ENCODE measurements at places on chromosomes 16 and 17.

DNA sequence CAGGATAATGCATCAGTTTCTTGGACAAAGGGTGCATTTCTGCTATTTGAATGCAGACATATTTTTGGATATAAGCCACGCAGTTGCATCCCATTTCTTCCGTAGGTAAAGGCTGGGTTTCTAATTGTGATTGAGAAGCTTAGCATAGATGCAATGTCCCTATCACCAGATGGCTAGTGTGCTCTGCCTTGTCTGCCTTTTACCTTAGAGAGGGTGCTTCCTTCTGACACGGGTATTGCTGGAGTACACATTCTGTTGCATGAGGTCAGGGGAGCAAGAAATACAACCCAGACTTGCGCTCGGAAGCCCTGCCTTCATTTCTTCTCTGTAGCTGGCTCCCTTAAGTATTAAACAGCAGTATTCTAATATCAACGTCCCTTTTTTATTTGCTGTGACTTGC lies 337.4 kb downstream of the WWOX start:
- DNase-seq = no peak

GRCh38 chr17:41131979-41132378 lies 8.0 kb upstream of the KRTAP4-12 start:
- no peak for DNase-seq

DNA sequence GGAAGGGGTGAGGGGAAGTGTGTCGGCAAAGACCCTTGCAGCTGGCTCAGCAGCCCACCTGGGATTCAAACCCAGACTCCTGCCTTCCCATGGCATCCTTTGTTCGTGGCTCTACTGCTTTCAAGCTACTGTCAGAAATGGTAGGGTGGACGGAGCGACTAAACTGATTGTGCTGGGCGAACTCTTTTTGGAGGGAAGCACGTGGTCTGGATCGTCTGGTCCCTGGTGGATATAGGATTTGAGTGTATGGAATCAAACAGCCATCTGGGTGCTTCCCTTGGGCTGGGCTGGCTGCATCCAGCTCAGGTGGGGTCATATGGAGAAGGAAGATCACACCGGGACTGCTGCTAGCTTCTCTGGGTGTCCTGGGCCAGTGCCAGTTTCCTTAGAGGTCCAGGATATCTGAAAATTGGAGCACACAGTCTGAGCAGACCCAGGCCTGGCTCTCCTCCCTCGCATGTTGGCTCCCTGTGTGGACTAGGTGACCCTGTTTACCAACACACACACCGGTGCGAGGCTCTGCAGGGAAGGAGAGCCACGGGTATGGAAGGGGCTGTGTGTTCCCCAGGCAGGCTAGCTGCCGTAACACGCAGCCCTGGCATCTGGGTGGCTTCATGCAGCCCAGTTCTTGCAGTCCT lies 8.6 kb downstream of the CMIP start:
- DNase-seq = no peak

DNA sequence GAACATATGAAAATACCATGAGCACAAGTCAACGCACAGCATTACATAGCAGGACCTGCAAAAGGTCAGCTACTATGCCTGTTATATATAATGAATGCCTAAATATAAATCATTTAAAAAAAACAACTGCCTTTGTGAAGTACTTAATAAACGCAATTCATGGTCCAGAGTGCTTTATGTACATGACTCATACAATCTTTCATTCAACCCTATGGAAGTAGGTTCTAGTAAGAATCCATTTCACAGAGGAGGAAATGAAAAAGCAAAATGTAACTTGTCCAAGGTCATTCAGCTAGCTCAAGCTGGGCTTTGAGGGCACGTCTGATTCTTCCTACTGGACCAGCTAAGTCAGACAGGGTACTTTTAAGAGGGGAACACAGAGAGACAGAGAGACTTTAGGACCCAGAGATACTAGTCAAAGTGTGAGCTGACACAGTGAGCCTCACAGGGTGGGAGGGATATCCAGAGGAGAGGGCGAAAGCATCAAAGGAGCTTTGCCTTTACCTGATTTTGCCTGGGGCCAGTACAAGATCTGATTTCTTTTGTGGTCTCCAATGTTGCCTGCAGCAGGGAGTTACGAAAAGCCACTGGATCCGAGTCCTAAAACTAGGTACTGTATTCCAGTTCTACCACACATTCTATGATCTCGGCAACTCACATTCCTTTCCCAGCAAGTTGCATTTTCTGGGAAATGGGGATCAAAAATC lies 83.4 kb upstream of the ZFHX3 start:
- no peak for DNase-seq

DNA sequence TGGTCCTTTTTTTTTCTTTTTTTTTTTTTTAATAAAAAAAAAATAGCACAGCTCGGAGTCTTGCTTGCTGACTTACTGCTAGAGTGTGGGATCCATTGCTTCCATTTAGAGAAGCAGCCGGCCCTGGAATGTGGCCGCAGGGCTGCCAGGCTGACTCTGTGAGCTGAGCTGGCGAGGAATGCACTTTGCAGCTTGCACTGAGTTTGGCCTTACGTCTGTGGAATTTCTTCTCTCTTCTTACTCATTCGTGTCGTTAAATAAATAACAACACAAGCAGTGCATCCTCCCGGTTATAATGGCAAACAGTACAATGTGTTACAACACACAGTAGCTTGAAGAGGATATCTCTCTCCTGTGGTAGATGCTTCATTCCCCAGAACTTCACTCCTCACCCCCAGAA lies 69.2 kb downstream of the PRKCB start:
- no peak for DNase-seq

- no peak for DNase-seq
Measured at GRCh38 chr17:32483451-32484019, 3.3 kb upstream of the CDK5R1 start.

DNA sequence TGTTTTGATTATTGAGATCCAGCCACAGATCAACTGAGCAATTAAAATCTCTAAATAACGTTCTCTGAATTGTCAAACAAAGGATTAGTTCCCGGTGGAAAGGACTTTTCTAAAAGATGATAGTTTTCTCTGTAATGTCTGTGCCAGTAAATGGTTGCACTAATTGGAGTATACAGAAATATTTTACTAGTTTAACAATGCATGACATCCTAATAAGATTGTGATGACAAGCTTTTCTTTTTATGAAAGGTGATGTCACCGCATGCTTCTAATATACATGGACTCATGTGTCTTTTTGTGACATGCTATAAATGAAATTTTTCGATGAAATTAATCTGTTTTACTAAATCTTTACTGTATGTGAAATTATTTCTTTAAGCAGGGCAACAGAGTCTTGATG lies 211.1 kb downstream of the IRX3 start:
- DNase-seq = no peak

DNA sequence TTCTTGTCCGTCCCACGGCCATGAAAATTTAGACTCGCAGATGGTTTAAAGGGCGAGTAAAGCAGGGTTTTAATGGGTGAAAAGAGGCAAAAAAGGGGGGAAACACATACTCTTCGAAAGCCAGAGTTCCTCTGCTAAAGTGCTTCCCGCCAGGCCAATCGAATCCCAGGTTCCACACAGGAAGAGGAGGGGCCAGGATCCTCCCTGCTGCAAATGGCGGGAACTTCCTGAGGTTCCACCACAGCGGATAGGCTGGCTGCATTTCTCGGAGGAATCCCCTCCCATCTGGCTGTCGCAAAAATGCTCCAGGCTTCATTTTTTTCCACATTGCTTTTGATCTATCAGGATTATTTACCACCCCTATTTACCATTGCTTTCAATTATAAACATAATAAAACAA lies 670.1 kb upstream of the CA10 start:
- DNase-seq = no peak

- DNase-seq = no peak
Measured at GRCh38 chr17:73284906-73285602, 23.4 kb upstream of the CPSF4L start.

DNA sequence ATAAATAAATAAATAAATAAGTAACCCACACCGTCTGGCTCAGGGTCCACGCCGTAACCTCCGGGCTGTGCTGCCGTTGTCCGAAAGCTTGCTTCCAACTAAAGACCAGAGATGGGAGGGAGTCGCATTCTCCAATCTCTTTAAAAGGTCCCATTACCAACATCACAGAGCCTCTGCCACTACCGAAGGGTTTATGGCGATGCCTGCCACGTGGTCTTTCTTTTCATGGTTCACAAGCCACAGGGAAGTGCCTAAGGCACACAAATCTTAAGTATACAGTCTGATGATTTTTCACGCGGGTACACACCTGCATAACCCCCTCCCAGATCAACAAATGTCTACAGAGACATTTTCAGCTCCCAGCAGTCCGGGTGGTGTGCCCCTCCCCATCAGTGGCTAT lies 1.4 kb downstream of the COTL1 start:
- DNase-seq = no peak

DNA sequence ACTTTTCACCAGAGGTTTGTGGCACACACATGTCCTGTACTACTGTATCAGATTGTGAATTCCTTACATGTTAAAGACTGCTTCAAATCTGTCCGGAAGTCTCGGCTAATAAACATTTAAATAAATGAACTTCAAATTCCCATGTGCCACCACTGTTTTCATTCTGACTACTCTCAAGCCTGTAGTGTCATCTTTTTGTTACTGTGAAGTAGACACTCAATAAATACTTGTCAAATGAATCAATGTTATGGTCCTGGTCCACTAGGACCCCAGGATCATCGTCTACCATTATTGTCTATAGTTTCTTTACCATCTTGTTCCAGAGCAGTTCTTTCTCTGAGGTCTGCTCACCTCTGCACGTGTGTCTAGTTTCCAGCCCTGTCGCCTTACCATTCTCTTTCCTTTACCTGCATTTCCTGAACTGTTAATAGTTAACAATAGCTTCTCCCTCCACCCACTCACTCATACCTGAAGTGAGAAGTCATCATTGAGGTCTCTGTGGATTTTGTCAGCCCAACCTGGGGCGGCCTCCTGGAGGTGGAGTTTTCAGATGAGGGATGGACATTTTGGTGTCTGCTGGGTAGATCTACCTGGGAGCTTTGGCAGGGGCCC lies 333.0 kb downstream of the SEC14L1 start:
- DNase-seq = peak; percentile 74

DNA sequence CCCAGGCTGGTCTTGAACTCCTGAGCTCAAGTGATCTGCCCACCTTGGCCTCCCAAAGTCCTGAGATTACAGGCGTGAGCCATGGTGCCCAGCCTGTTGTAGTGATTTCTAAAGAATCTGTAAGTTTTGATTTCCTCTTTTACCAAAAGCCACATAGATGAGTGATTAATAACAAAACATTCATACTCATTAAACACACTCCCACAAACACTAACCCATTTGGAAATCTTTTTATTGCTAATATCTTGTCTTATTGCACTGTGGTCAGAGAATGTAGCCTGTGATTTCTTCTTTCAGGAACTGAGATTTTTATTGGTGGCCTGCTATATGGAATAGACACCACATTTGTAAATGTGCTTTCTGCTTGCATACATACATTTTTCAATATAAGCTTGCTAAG lies 31.6 kb downstream of the MYH10 start:
- no peak for DNase-seq

DNA sequence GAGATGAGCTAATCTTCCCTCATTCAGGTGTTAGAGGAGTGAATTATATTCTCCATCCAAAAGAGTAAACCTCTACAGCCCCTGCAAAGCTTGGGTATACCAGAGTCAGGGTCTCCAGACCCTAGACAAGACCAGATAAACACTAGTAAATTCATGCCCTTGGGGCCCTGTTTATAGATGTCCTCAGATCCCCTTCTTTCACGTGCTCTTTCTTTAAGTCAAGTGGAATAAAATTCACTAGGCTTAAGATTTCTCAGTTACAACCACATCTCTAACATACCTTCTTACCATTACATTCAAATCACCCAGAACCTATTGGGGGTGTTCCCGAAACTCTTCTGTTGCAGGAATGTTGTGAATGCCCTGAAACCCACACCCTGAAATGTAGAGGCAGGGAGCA lies 2.2 kb upstream of the C17orf58 start:
- DNase-seq = no peak

GRCh38 chr17:64378890-64379354 lies 11.7 kb downstream of the PECAM1 start:
- DNase-seq = no peak

DNA sequence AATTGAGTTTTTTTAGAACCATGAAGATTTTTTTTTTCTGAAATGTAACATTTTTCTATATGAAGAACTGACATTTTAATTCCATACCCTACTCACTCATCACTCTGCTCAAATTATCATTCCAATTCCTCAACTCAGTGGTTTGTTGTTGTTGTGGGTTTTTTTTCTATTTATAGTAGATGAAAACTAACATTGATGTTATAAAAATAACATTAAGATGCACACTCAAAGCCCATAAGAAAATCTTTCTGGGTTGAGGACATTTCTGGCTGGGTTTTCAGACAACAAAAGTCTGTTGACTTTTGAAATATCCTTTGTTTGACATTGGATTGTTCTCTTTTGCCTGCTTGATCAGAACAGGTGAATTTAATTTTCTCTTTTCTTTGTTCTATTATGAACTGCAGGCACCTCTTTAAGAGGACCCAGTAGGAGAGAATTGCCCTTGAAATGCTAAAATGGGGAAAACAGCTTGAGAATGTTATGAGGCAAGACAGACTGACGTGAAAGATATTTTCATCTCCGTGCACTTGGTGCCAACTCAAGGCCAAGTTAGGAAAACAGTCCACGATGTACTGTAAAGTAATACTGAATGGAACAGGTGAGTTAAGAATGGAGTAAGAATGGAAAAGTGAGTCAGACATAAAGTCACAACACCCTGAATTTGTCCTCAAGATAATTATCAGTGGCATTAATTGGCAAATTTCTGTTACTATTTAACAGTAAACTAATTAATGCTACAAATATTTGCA lies 16.1 kb upstream of the ABCA5 start:
- no peak for DNase-seq

- DNase-seq = no peak
Measured at GRCh38 chr16:50444526-50444925, 75.7 kb upstream of the BRD7 start.

- no peak for DNase-seq
Measured at GRCh38 chr17:41680426-41681040, 8.2 kb upstream of the EIF1 start.

DNA sequence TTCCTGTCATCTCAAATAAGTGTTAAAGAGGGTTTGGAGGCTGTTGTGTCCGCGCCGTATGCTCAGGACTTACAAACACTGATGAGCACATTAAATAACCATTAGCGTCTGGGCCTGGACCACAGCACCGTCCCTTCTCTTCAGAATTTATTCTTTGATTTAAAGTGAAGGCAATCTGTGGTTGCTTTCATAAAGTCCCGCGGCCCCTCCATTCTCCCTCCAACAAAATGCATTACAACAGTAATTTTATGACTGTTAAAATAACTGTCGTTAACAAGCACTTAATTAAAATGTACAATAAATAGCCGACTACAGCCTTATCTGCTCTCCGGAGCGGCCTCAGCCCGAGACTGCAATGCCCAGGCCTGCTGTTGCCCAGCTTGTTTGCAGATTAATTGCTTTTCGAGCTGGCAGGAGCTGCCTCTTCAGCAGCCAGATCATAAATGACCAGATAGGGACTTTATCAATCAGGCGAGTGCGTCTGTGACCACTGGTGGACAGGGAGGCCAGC lies 30.6 kb upstream of the IRX3 start:
- DNase-seq = no peak

- peak; percentile 83 for DNase-seq
Measured at GRCh38 chr16:67428146-67428731, 2.7 kb upstream of the HSD11B2 start.
